Stimulated activated naive B cell treated with anti-CD40 and anti-IgM and Interleukin-4, amounts not matched to agents 10 μg/mL and 1 μg/mL and 100 μg/mL, for 72 hours (primary cell): ENCODE measurements at places on chromosomes 11 and 22.

GRCh38 chr11:64021757-64022093 is 14.0 kb upstream of the FLRT1 start:
- no peak for DNase-seq

GRCh38 chr11:19508165-19508564 is 204.5 kb upstream of the NAV2 start:
- DNase-seq = no peak

DNA sequence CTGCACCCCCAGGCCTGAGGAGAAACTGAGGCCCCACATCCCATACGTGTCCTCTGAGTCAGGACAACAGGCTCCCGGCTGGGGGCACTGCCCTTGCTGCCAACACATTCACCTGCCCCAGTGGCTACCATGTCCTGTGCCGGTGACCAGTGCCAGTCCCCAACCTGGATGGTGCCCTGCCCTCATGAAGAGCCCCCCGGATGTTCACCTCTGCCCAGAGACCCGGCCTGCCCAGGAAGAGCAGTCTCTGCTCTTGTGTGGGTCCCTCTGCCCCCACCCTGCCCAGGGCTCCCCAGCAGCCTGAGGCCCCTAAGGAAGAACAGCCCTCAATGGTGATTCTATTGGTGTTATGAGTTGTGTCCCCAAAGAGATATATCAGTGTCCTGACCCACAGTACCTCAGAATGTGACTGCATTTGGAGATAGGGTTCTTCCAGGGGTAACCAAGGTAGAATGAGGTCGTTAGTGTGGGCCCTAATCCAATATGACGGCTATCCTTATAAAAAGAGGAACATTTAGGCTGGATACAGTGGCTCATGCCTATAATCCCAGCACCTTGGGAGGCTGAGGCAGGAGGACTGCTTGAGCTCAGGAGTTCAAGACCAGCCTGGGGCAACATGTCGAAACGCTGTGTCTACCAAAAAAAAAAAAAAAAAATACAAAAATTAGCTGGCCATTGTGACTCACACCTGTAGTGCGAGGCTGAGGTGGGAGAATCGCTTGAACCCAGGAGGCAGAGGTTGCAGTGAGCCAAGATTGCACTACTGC is 13.2 kb upstream of the DGCR8 start:
- DNase-seq = no peak

GRCh38 chr11:116517077-116517476 is 255.7 kb downstream of the BUD13 start:
- no peak for DNase-seq

- no peak for DNase-seq
Measured at GRCh38 chr22:30097861-30098260, 17.6 kb downstream of the HORMAD2 start.
